Natural killer cell (primary cell): ENCODE measurements at places on chromosomes 16 and 17. TPM values are rescaled to one million over a fixed set of nuclear protein-coding genes. Genes with fewer than 3 reads are reported as not detected.

The C16orf92 gene
- total RNA-seq, result not detected

The TBC1D3C gene
- not detected for total RNA-seq

The CCDC182 gene
- total RNA-seq, result not detected

The TNFSF13 gene
- total RNA-seq, result 11.1 TPM

The RAMP2 gene
- not detected for total RNA-seq

The MYH2 gene
- total RNA-seq, result not detected

The LAT gene
- total RNA-seq, result 148 TPM

The ABI3 gene
- 131 TPM for total RNA-seq

The COPRS gene
- total RNA-seq, result 3.4 TPM

The KRT31 gene
- total RNA-seq, result not detected

The CHST6 gene
- not detected for total RNA-seq

The MEIOC gene
- total RNA-seq, result not detected

The PERCC1 gene
- total RNA-seq, result 0.83 TPM

The STH gene
- total RNA-seq, result not detected

The TM4SF5 gene
- total RNA-seq, result not detected

The SHCBP1 gene
- total RNA-seq, result 3.5 TPM

The OR2C1 gene
- not detected for total RNA-seq
